Endodermal cell (in vitro differentiated cells): ENCODE measurements at places on chromosomes 12 and 14. TPM values are rescaled to one million over a fixed set of nuclear protein-coding genes. Genes with fewer than 3 reads are reported as not detected.

DNA sequence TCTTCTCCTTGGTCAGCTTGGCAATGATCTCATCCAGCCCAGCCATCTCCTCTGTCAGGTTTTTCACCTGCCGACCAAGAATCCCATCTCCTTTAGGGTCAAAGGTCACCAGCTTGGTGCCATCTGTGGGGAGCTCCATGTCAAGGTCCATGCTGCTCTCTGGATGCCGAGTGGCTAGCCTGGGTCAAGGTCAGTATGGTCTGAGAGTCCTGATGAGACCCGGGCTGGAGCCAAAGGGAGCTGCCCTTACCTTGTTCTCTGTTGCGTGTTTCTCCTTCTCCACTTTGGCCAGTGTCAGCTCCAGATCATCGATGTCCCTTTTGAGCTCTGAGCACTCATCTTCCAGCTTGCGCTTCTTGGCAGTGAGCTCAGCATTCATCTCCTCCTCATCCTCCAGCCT lies 11.8 kb downstream of the MYH7 start:
- DNase-seq = no peak

DNA sequence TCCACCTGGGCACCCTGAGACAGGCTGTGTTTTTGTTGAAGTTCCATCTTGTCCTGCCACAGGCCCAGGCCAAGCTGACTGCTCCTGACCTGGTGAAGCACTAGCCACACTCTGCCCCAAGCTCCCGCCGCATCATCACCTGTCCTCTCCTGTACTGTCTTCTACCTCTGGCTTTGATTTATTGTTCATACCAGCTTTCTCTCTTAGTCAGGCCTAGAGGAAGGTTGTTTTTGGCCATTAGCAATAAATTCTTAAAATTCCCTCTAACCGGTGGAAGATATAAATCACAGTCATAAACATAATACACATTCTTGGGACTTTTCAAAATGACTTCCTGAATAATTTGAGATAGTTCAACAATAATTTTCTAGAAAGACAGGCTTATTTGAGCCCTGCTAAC lies 169.4 kb downstream of the DAD1 start:
- no peak for DNase-seq

DNA sequence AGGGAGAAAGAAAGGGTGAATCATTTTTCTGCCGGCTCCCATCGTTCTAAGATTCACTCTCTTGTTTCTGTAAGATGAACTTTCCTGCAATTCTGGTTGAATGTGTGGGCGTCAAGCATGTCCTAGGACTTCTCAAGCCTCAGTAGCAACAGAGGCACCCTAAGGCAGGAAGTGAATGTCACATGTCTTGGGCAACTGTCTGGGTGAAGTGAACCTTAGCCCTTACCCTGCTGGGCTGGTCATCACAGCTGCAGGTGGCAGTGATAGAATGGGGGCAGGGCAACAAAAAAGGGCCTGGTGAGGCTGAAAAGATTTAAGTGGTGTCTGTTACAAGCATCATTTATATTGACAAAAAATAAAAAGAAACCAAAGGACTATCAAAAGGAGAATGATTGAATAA lies 45.9 kb upstream of the CAND1 start:
- DNase-seq = no peak

DNA sequence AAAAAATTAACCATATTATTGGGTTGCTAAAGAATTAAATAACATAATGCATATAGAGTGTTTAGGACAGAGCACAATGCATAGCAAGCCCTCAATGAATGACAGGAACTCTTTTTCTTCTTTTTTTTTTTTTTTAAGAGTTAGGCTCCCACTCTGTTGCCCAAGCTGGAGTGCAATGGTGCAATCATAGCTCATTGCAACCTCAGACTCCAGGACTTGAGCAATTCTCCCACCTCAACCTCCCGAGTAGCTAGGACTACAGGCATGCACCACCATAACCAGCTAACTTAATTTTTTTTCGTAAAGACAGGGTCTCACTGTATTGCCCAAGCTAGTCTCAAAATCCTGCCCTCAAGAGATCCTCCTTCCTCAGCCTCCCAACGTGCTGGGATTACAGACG lies 20.5 kb upstream of the MTERF2 start:
- no peak for DNase-seq

DNA sequence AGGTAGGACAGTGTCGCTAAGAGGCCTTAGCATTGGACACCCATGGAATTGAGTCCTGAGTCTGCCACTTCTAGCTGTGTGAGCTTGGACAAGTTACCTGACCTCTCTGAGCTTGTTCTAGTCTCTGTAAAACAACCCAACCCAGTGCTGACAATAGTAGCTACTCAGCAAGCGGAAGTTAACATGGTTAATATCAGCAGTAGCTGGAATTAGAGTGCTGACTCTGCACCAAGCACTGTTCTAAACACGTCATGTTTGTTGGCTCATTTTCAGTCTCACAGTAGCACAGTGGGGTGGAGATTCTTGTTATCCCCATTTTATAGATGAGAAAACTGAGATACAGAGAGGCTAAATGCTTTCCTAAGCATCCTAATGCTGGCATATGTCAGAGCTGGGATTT lies 47.5 kb upstream of the RIN3 start:
- no peak for DNase-seq

DNA sequence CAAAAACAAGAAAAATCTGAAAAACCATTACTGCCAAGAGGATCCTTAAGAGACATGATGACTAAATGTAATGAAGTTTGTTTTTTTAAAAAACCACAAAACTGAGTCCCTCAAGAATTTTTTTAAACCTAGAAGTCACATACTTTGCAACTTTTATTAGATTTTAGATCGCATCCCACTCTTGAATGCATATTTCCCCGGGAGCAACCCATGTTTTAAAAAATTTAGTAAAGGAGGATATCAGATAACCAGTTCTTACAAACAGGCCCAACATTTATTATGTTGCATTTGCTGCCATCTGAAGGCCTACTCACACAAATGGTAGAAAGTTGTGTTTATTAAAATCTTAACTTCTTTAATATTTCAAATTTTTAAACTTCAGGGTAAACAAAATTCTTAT lies 44.3 kb upstream of the CCT2 start:
- no peak for DNase-seq

DNA sequence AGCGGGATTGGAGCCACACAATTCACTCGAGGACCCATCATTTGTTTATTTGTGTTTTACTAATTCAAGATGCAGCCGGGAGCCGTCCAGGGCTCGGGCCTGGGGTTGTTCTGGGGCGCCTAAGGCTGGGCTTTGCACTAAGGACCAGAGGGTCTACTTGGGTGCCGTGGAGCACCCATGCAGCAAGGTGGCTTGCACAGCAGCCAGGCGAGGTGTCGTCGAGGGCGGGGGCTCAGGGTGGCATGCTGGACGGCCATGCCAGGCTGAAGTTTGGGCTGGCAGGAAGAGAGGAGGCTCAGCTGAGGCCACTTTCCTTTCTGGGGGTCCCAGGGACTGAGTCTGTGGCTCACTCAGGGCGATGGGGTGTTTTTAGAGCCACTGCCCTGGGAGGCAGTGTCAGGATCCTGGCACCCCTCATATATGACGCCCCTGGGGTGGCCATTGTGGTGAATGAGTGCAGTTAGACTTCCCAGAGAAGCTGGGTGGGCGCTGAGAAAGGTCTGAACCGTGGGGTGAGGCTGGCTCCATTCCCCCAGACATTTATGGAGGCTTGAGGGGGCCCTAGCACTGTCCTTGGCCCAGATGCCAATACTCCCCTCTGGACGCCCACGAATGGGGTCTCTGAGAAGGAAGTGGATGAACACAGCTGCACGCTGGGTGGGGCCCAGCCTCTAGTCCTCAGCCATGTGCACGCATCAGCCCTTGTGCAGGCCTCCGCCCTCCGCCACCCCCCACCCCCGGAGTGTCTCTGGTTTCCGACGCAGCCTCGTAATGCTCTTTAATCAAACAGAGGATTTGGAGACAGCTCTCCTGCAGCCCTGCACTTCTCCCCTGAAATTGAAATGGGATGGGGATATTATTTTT lies 11.3 kb downstream of the MEG3 start:
- no peak for DNase-seq

GRCh38 chr12:19082365-19082911 lies 47.1 kb upstream of the PLEKHA5 start:
- DNase-seq = no peak

DNA sequence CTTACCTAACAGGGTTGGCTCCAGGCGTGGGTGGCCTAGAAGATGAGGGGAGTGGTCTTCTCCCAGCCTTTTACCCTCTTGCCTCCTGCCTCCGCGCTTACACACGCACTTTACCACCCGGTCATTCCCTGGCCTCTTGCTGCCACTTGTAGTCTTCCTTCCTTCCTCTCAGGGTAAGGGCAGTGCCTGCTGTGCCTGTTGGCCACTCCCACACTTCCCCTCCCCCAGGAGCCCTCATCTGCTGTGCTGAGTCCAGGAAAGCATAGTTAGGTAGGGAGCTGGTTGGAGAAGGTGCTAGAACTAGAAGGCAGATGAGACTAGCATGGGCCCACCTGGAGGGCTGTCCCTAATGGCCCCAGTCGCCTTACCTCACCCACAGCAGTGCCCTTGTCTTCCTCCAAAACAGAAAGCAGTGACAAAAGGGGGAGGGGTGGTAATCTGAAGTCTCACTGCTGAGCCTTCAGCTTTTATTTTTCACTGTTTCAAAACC lies 54.3 kb upstream of the SRSF5 start:
- peak; percentile 86 for DNase-seq

DNA sequence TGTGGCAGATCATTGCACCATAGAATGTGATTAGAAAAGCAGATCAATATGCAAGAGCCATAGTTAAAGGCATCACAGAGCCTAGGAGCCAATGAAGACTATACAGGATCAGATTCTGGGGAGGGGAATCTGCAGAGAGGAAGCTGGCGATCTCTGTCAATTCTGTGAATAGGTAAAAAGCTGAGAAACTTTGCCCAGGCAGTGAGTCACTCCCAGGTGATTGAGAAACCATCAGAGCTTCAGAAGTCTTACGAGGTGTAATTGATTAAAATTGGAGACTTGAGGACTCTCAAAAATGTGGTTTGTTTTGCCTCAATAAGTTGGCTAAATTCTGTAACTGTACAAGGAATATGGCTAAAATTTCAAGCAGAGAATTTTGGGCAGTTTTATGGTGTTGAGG lies 41.7 kb upstream of the TSPAN11 start:
- no peak for DNase-seq

DNA sequence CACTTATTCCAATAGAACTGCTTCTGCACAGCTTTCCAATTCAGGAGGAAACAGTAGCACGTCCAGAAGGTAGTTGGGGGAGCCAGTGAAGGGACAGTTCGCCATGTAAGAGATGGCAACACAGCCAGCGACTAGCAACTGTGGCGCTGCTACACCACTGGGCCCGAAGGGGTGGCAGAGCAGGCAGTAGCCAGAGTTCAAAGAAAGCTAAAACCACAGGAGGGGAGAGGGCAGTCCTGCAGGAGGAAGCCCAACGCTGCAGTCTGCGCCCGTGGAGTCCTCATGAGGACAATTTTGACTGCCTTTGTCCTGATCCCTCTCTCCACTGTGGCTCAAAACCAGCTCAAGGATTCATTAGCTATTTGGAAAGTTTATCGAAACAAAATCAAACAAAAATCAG lies 591.2 kb downstream of the VRK1 start:
- peak; percentile 63 for DNase-seq

DNA sequence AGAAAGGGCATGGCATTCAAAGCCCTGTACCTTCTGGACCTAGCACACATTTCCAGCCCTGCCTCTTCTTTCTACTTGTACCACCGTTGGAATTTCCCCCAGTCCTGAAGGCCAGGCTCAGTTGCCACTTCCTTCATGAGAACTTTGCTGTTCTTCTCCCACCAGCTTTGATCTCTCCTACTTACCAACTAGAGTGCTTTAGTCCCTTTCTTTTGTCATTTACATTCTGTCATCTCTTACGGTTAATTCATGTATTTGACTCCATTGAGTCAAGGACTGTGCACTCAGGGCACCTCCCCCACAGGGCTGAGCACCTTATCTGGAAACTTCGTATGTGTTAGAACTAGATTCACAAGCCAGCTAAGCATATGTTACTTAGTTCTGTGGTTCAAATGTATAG lies 26.3 kb downstream of the BICDL1 start:
- DNase-seq = no peak

GRCh38 chr14:25090716-25091454 lies 40.9 kb upstream of the STXBP6 start:
- DNase-seq = peak; percentile 57

- no peak for DNase-seq
These were observed 25.5 kb downstream of the TSPAN11 start for GRCh38 chr12:30952015-30952414.

DNA sequence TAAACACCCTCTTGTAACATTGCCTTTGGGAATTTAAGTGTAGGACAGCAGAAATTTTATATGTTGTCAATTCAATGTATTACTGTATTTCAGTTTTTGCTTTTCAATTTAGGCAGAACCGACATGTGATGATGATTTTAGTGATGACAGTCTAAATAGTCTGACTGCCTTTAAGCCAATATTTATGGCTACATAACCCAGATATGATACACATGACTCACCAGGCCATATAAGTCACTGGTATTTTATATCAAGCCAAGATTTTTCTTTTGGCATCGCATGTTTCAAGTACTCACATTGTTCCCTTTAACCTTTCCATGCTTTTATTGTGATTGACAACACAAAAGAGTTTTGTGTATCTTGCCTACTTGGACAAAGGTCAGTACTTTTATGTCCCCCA lies 13.6 kb upstream of the PPM1A start:
- no peak for DNase-seq

DNA sequence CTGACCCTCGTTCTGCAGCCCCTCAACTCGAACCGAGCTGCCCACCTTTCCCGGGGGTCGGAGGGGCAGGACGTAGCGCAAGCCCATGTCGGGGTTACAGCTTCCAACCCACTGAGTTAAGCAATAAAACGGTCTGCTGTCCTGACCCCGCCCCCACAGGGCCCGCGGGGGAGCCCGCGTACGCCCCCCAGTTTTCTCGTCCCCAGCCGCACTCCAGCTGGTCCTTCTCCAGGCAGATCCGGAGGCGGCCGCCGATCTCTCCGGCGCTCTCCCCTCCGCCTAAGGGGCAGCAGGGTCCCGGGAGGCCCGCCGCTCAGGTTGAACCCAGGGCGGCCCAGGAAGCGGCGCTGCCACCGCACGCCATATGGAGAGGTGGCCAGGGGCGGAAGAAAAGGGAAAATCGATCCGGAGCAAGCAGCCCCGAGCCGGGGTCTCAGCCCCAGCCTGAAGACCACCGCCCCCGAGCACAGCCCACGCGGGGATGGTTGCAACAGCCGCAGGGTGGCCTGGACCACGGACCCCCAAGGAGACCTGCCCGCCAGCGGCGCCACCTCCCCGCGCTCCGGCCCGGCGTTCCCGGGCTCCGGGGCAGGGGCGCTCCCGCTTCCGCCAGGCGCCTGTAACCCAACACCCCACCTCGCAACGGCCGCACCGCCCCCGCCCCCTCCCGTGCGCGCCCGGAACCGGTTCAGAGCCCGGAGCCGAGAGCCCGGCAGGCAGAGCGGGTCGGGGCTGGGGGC lies 760 bp downstream of the ACTN1 start:
- peak; percentile 91 for DNase-seq

GRCh38 chr12:5017638-5018348 lies 25.9 kb upstream of the KCNA5 start:
- DNase-seq = no peak

SLC25A47 gene
- total RNA-seq = not detected in 3 replicates

MEG3 gene
- 5.0 and 5.3 TPM in 2 replicates for total RNA-seq

COPS7A gene
- total RNA-seq = 69.2 and 73.9 TPM in 2 replicates

SLCO1B1 gene
- not detected in 3 replicates for total RNA-seq

TEAD4 gene
- 82.5 and 85.2 TPM in 2 replicates for total RNA-seq

PMCH gene
- total RNA-seq = not detected in 3 replicates

LAG3 gene
- total RNA-seq = 5.1 and 7.3 TPM in 2 replicates

MIP gene
- not detected in 3 replicates for total RNA-seq

MTHFD1 gene
- total RNA-seq = 116 and 120 TPM in 2 replicates
